ENCODE measurements at places on chromosomes 7 and 10.

DNA sequence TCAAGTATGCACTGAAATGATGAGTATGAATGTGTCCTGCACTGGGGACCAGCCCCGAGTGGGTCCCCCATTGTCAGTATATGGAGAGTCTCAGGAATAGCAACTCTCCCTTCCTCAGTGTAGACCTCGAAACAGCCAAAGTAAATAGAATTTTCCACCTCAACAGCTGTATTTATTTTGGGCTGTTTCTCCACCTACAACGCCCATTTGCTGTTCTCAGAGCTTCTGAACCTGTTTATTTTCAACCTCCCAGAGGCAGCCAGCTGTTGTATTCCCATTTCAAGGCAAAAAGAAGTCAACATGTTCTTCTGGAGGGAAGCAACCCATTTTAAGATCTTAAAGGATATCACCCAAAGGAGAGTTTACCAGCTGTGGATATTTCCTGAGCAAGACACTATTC lies 59.6 kb upstream of the BICC1 start:
- DNase-seq, result no peak

DNA sequence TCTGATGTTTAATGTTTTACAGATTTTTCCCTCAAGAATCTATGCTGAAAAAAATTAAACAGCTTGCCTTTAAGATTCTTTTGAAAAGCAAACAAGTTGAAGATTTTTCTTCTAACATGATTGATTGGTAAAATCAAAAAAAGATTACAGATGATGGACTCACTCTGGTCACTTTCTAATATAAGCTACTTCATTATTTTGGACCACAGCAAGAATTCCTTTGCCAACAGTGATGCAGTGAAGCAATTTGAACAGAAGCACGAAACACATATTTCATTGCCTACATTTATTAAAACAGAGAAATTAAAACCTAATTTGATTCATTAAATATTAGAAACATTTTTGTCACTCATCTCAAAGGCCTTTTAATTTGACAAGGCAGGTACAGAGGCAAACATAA lies 82.1 kb upstream of the SGCE start:
- DNase-seq, result no peak

DNA sequence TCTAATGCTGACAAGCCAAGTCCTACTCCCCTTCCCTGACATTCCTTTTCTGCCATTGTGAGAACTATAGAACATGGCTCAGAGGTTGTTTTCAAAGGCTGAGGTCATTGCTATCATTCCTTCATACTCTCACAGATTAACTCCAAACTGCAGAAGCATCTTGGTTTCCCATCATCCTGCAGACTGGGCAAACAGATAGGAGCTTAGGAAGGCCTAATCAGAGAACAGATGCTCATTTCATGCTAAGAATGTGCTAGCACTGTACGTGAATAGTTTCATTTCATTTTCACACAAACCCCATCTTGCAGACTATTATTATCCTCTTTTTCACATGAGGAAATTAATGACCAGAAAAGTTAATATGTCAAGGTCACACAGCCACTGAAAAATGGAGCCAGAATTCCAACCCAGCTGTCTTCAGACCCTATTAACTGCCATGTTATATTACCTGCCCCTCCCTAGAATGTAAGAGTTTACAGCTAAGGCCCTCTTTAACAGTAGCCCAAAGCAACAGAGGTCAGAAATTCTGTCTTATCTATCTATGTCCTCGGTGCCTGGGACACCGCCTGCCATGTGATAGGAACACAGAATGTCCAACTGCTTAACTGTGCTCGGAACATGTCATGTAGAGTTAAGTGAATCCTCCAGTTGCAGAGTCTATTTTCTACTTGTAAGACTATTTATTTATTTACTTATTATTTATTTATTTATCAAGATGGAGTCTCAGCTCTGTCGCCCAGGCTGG lies 2.9 kb upstream of the LCOR start:
- no peak for DNase-seq

DNA sequence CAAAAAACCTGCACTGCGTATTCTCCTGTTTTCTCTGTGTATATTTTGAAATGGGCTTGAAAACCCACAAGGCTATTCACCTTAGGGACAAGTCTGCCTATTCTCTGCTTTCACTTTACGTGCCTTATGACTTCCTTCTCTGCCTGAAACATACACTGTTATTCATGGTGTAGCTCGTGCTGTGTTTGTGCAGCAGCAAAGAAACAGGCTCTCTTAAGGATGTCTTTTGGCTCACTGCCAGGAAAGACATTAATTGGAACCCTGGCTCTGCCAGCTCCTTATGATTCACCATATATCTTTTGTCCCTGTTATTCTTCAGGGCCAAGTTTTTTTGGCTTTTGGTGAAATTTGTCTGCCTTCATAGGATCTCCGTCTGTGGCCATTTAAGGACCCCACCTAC lies 92.4 kb downstream of the TMEM106B start:
- DNase-seq, result no peak

DNA sequence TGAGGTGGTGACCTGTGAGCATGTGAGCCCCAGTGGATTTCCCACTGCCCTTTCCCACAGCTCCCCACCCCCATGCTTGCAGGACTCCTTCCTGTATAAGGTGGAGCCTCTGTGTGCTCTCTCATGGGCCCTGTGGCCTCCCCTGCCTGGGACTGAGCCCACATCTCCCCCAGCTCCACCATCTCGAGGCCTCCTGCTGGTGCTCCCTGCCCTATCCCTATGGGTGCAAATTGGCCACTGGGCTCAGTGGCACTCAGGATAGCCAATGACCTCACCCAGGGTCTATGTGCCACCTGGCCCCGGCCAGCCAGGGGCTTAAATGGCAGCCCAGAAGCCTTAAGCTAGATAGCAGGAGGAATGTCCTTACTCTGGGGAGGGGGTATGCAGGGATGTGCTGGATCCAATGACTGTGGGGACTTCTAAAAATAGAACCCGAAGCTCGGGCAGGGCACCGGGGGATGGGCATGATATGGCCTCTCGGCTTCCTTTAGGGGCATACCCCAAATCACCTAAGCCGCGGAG lies 2.0 kb downstream of the LDB3 start:
- no peak for DNase-seq
